Right renal cortex interstitium (tissue), 3 donors: ENCODE measurements at places on chromosomes 7 and 10. TPM values are rescaled to one million over a fixed set of nuclear protein-coding genes. Genes with fewer than 3 reads are reported as not detected.

DNA sequence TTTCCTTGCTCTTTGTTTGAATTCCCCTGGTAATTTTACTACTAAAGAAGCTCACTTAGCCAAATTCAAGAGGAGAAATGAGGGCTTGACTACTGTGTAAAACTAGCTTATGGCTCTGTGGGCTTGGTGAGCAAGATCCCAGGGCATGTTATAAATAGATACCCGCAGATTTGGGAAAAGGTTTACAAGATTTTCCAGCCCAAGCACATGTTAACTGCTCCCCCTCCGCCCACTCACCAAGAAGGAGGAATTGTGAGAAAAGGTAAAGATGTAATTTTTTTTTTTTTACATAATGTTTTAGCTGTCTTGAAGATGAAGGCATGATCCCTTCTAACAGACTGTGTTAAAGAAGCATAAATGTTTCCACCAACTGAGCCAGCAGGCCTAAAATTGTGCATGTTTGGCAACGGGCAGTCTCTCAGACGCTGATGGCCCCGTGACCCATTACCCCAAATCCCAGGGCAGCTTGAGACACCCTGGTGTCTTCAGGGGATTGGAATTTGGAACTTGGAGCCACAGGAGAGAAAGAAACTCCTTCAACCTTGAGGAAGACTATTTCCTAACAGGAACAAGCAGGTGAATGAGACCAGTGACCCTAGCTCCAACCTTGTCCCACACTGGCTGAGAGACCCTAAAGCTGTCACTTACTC lies 429.8 kb upstream of the CELF2 start:
- no peak for DNase-seq

- no peak for DNase-seq
Observed at GRCh38 chr10:45377858-45378257, 3.8 kb downstream of the ALOX5 start.

Gene INA
- 0.72 TPM for polyA plus RNA-seq

Gene CLDN12
- polyA plus RNA-seq, result 46.9 TPM
